ENCODE measurements at places on chromosomes 7 and 10. TPM values are rescaled to one million over a fixed set of nuclear protein-coding genes. Genes with fewer than 3 reads are reported as not detected.

The AKR1C1 gene
- total RNA-seq, result 60.9 TPM

DNA sequence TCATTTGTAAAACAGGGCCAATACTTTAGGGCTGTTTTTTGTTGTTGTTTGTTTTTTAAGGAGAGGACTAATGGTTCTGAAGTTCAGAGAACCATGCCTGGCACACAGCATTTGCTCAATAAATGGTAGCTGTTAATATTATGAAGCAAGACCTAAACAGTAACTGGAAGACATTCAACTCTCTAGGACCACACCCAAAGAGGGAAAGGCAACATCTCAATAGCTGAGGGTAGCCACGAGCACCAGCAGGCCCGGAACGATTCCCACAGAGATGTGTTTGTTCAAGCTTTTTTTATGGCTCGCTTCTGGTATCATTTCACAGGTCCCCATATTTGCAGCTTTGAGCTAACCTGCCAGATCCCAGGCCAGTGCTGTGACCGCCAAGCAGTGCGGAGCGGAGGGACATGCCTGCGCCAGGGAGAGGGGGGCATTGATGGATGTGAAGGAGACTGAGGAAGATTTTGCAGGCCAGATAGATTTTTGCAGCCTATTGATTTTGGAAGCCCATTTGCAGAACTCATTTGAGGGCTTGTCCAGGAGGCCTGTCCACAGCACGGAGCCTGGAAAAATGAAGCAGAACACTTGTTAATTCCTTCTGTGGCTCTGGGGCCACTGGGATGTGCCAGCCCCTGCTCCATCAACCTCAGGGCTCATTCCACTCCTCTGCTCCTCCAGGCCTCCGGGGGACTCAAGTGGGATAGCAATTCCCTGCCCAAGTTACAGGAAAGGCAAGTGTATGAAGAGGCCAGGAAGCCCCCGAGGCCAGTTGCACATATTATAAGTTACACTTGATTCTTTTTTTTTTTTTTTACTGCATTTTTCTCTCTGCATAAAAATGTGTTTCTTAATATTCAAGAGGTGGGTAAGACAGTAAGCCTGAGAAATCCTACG lies 57.3 kb upstream of the FGFR2 start:
- no peak for DNase-seq

- DNase-seq, result no peak
These were observed 47.3 kb downstream of the PIP4K2A start for GRCh38 chr10:22667093-22667480.

DNA sequence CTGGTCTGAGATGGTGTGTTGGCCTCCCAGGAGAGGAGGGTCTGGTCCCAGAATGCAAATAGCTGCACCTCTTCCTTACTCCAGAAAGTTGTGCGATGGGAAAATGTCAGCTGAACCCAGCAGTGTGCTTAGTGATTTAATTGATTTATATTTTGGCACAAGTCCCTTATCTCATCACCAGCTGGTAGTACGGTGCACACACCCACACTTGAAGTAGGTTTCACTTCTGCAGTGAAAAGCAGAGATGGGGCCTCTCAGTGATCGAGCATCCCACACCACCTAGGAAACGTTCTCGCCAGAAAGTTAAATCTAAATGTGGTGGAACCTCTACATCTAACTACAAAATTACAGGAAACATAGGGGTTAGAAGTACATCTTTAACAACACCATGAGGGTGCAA lies 80.4 kb downstream of the UBE3C start:
- no peak for DNase-seq

GRCh38 chr7:101671371-101672356 lies 42.6 kb upstream of the MYL10 start:
- no peak for DNase-seq

DNA sequence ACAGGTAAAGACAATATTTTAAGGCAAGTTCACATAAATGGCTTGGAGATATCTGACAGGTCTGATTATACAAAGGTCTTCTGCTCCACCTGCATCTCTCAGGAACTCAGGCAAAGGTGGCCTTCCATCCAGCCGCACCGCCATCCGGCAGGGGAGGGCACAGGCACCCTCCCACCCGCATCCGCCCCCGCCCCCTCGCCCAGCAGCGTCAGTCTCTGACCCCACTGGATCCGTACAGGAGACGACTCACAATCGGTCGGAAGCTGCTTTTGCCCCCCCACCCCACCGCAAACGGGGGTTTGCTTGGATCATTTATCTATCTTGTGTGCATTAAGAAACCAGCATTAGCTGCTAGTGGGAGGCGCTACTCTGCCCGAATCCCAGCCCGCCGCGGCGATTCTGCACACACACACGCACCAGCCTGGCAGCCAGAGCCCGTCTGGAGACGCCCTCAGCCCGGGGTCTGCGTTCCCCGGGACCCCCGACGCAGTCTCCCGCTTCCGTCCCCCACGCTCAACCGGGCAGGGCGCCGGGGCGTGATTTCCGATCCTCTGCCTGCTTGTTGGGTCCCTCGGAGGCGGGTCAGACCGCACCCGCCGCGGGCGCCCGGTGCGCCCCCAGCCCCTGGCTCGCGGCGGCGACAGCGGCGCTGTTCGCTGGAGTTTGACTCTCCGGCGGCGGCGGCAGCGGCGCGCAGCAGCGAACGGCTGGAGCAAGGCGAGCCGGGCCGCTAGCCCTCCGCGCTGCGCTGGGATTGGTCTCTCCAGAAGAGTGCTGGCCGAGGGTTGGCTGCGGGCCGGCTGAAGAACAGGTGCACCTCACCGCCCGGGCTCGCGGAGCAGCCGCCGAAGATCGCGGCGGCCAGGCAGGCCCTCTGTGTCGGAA lies 820 bp upstream of the NRG3 start:
- DNase-seq, result no peak

DNA sequence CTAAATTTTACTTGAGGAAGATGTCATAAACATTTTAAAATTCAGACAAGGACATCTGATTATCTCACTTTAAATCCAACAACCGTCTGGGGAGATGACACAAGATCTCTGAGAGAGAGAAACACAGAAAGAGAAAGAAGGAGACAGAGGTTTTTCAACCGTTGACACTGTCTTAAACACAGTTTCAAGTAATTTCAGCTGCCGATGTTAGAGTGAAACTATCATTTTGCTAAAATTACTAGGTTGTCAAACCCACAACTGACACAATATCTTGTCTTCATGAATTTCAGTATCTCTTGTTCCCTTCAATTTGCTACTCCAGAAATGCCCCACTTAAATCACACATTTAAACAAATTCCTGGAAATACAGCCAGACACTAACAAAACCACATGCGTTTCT lies 174.8 kb downstream of the RAPGEF5 start:
- DNase-seq, result no peak

The EMX2 gene
- total RNA-seq, result 154 TPM

The SLIT1 gene
- total RNA-seq, result 0.49 TPM

GRCh38 chr10:89118091-89118490 lies 89.0 kb downstream of the CH25H start:
- no peak for DNase-seq

DNA sequence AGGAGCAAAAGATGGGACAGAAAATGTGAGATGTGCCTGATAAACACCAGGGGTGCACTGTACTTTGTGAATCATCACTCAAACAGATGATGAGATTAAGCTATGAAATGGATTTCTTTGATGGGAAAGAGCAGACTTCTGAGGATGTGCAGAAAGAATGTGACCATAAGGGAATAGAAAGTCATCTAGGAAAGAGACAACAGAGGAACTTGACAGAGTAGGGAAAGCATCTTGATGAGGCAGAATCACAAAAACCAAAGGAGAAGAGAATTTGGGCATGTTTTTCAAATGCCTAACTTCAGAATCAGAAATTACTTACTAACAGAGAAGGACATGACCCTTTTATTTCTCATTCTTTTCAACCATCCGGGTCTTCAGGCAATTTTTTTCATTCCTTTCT lies 82.4 kb upstream of the LRRTM3 start:
- no peak for DNase-seq

The TFPI2 gene
- total RNA-seq, result 15.1 TPM

- DNase-seq, result no peak
These were observed 55.2 kb downstream of the TSPAN12 start for GRCh38 chr7:120802751-120803150.

DNA sequence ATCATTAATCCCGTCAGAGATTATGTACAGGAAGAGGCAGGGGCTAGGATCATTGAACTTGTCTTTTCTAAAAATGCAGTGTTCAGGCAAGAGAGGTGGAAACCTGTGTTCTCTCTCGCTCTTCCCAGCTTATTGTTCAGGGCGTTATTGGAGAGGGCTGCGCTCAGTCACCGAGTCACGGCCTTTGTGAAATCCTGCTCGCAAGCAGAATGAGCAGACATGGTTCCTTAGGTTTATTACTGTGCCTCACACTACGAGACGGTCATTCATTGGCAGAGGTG lies 631 bp upstream of the PRKRIP1 start:
- no peak for DNase-seq

Measured in uterus (tissue), 4 donors.